NCI-H1105 (cell line): ENCODE measurements at places on chromosomes 5 and 9.

DNA sequence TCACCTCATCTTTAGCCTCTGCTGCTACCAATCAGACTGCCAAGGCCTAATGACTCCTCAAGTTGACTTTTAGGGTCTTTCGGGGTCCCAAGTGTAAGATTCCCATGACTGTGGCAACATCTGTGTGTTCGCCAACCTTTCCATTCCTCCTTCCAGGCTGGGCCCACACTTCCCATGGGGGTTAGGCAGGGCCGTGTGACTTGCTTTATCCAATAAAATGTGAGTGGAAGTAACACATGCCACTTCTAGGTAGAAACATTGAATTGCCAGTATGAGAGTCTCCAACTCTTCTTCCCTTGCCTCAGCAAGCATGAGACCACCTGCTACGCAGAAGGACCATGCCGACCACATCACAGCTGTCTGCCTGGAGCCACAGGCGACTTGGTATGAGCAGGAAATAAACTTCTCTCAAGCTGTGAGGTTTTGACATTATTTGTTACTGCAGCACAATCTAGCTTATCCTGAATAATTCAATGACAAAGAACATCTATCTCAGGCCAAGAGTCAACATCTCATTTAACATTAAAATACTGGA is 190.4 kb upstream of the IER5L start:
- DNase-seq = no peak

GRCh38 chr9:37528652-37529471 is 43.1 kb downstream of the POLR1E start:
- DNase-seq = peak; percentile 3

DNA sequence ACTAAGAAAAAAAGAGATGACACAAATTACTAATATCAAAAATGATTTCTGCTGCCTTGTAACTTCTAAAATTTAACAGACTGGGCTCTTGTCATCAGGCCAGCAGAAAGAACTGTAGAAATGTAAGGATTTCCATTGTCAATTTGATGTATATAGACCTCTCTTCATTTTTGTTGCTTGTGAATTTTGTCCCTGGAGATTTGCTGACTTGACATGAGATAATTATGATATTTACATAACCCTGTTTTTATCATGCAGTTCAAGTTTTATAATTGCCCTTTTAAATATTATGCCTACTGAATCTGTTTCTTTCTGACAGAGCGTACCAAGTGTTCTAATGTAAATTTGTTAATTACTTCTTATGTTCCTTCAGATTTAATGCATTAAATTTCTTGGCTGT is 23.9 kb downstream of the TMEM215 start:
- no peak for DNase-seq

DNA sequence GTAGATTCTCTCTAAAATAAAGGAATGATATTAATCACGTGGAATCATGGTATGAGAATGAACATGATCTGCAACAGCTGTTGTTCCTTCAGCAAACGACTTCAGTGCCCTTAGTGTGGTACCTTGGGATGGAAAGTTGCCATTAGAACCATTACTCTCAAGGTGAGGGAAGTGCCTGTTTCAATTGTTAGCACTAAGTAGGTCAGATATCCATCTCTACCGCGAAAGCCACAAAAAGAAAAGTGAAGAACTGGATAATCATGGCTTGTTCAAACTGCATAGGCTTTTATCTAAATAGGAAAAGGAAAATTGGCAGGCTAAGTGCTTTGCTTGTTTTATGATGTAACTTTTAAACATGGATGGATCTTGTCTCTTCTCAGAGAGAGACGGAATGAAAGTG is 380.7 kb downstream of the MRPS30 start:
- peak; percentile 67 for DNase-seq

DNA sequence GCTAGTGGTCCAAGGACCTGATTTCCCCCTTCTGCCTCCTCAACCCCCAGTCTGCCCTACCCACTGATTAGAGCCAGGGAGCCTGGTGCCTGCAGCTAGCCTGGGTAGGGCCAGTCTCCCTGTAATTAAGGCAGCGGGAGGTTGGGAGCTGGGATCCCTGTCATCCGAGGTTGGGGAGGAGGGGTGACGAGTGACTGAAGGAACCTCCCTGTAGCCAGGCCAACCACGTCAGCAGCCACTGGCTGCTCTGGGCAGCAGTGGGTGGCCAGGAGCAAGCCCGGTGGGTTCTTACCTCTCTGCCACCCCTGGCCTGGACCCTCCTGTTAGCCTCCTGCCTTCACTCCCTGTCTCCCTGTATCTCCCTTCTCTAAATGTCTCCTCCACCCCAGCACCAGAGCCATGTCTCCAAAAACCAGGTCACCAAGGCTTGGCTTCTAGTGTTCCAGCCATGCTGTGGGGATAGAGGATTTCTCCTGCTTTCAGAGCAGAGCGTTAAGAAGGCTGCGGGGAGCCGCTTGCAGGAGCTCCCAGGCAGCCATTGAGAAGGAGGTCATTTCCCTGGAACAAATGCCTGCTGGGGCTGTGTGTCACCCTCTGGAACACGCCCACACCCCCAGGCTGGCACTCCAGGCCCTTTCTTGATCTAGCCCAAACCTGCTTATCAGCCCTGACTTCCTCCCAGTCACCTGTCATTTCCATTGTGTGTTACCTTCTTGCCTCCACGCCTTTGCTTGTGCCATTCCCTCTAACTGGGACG is 65.0 kb upstream of the GGTA1 start:
- no peak for DNase-seq

DNA sequence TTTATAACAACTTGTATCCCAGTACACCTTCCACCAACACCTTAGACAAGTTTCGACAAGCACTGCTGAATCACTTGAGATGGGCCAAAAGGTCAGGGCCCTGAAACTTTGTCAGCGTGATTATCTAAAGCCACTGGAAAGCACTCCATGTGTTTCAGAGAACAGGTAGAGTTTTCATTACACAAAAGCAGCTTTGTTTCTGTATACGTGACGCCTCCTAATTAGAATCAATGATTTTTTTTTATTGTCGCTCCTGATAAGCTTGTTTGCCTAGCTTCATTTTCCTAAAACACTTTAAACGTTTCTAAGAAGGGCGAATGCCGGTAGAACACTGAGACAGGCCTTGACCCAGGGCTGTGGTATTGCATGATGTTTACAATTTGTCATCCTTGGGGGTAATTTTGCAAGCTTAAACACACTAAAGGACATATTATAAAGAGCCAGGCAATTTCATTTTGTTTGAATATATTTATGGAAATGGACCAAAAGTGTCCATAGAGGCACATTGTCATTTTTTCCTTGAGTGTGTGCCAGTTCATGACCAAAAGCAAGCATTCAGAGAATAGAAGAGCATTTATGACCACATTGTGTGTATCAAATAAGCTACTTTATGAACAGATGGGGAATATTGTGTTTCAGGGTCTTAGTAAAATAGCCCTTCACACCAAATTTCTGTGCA is 193.6 kb downstream of the GLIS3 start:
- peak; percentile 38 for DNase-seq

GRCh38 chr5:60507687-60508086 is 192.3 kb downstream of the DEPDC1B start:
- no peak for DNase-seq

GRCh38 chr5:15604986-15605385 is 105.0 kb downstream of the FBXL7 start:
- DNase-seq = no peak

GRCh38 chr9:127585161-127585819 is 26.8 kb upstream of the STXBP1 start:
- no peak for DNase-seq

DNA sequence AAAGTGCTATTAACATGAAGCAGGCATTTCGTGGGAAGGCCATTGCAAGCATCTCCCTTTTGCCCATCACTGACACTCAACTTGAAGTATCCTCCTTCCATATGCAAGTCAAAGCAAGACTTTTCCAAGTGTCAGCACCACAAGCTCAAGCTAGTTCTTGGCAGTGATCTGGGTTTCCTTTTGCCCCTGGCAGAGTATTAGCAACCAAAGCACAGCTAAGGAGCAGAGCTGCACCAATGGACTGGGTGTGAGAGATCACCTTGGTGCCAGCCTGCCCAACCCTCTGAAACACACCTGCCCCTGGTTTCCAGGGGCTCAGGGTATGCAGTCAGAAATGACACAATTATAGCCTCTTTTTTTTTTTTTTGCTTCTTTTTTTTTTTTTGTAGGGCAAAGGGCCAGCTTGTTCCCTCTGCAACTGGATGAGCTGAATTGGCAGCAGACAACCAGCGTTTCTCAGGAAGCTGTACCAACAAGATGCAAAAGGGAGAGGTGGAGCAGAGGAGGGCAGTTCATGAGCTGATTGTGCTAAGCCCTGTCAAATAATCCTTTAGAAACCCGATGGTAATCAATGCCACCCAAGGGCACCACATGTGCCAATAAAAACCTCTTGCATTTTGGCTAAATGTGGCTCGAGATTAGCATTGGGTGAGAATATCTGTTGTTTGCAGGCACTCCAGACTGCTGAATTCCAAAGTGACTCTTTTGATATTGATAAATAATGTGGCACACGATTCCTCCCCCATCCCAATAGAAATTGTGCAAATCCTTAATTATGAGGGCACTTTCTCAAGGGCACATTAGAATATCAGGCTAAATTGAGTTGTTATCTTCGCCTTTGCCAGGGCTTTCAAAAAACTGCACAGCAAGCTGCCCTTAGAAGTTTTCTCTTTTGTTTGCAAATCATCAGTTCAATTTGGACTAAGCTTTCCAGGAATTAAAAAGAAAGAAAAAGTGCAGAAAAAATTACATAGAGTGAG is 192.4 kb downstream of the GAS1 start:
- DNase-seq = peak; percentile 51

DNA sequence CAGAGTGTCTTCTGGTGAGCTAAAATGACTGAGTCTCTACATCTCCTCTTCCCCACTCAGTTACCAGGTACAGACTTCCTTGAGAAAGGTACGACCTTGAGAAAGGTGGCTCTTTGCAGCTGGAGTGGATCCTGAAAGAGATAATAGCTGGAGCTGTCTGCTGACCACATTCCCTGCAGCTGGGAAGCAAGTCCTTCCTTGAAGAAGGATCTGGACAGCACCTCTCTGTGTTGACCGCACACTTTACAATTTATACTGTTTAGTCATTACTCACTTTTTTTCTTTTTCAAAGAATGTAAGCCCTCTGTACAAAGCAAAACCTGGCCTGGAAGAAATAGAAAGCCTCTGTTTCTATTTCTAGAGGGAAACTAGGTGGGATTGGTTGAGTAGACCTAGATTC is 148.8 kb downstream of the MACIR start:
- DNase-seq = no peak

GRCh38 chr5:154375329-154376008 is 70.3 kb upstream of the SAP30L start:
- DNase-seq = no peak

DNA sequence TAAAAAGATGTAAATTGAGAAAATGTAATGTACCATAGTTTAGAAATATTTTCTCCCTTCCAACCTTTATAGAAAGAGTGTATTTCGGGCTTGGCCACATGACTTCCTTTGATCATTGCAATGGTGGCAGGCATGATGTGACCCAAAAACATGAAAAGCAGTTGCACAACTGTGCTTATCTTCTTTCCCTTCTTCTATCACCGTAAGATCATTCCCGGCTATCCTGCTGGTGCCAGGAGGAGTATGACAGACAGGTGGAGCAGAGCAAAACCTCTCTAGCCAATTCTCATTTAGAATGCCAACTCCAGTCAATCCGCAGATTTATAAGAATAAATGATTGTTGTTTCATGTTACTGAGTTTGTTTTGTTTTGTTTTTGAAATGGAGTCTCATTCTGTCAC is 10.6 kb upstream of the TESK1 start:
- no peak for DNase-seq
